NCI-H1417 (cell line): ENCODE measurements at places on chromosomes 12 and 14.

DNA sequence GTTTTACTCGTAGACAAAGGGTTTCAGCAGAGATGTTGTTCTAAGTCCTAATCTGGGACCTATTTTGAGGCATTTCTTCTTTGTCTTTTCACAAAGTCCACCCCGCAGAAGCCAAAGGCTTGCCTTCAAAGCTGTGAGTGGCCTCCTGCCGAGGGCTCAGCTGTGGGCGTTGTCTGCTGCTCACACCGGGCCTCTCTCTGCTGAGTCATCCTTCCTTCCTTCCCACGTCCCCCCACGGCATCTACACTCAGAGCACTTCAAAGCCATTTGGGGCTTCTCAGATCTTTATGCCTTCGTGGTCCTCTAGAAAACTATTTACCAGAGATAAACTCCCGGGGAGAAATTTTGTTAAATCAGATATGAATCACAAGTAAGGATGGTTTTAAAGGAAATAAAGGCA is 115.9 kb upstream of the TMPO start:
- DNase-seq: no peak

DNA sequence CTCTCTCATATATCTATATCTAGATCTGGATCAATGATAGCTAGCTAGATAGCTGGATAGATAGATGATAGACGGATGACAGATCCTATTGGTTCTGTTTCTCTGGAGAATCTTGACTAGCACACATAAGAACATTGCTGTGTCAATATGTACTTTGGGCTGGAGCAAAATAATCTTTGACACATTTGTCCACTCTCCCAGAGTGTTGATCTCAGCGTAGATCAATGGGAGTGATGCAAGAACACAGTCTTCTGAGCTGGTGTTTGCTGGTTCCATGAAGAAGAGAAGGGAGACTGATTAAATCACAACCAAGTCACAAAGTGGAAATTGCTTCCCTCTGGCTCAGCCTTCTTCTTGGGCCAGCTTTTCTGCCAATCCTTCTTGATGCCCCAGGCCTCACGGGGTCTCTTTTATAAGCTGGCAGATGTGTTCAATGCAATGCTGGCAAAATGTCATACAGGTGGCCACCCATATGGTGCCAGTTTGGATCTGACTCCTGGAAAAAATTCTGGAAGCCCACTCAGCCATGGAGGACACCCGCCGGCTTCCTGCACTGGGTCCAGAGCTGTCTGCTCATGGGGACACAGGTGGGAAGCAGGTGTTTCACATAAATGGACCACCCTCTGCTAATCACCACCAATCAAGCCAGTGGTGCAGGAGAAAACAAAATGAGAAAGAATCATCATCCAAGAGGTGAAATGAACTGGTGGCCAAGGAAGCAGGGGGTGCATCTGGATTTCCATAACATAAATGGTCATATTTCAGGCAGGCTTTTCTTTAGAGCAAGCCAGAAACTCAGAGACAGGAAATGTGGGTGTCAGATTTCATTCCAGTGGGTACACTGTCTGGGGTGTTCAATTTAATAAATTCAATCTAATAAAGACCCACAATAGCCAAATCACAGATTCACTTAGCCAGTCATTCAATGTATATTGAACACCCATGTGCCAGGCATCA is 310.3 kb downstream of the DPF3 start:
- DNase-seq: no peak

DNA sequence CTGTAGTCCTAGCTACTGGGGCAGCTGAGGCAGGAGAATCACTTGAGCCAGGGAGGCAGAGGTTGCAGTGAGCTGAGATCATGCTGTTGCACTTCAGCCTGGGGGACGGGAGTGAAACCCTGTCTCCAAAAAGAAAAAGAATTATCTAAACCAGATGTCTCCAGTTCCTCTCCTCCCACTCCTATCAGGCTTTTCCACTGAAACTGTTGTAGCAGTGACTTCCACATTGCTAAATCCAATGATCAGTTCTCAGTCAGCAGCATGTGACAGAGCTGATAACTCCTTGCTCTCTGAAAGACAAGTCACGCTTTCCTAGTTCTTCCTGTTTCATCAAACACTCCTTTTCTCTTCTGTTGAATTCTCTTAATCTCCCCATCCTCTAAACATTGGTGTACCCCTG is 8.6 kb downstream of the SLC38A6 start:
- no peak for DNase-seq

DNA sequence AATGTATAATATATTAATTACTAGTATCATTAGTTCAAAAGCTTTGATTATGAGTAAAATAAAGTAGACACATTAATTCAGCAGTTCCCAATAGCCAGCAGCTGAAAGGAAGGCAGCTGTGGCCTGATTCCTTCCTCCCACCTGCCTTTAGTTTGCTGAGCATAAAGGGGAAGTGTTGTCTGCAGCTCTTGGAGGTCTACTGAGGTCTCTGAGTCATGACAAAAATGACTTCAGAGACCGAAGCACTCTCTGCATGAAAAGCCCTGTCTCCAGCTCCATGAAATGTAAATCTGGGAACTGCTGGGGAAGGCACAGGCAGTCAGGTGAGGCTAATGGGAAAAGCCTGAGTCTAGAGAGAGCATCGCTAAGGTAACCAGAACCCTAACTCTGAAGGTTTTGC is 165.4 kb downstream of the NRXN3 start:
- peak; percentile 71 for DNase-seq

- no peak for DNase-seq
These were observed 145.0 kb downstream of the WIF1 start for GRCh38 chr12:64976131-64976530.

DNA sequence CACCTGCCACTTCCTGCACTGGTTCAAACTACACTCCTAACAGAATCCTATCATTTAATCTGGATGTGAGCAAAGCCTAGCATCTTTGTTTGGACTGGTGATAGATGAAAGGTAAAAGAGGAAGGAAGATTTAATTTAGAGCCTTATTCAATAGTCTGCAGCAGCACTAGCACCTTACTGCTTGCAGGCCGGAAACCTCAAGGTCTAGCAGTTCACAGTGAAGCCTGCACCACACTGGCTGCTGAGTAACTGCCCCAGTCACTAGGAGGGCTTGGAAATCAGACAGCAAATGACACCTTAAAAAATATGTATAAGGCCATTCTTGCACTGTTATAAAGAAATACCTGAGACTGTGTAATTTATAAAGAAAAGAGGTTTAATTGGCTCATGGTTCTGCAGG is 358.0 kb downstream of the DAD1 start:
- no peak for DNase-seq

DNA sequence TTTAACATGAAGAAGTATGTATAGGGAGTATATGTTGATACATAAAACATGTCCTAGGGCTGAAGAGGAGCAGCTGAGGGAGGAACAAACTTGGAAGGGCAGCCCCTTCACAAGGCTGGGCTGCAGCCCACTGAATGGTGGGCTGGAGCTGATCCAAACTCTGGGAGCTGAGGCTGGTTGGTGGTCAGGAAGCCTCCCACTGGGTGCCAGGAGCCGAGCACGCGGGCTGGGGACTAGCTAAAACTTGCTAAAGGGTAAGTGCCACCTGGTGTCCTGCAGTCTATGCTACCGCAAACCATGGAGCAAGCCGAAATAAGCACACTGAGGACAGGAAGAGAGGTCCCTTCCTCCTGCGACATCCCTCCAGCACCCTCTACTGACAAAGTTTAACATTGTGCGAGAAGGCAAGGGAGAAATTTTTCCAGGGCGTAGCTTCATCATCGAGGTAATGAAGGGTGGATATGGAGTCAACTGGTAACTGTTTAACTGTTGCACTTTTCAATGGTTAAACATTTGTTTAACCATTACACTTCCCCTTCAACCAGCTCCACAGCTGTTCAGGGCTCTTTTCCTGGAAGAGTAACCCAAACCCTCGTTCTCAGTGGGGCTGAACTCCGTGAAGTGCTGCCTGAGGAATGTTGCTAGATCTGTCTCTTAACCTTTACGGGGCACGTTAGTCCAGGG is 42.2 kb downstream of the EGLN3 start:
- no peak for DNase-seq

- no peak for DNase-seq
These were observed 7.9 kb downstream of the EMG1 start for GRCh38 chr12:6978611-6979011.
